ENCODE measurements at places on chromosomes 2 and 18.
A peak's percentile ranks its signal among the peaks of the same experiment; 100 is the strongest.

DNA sequence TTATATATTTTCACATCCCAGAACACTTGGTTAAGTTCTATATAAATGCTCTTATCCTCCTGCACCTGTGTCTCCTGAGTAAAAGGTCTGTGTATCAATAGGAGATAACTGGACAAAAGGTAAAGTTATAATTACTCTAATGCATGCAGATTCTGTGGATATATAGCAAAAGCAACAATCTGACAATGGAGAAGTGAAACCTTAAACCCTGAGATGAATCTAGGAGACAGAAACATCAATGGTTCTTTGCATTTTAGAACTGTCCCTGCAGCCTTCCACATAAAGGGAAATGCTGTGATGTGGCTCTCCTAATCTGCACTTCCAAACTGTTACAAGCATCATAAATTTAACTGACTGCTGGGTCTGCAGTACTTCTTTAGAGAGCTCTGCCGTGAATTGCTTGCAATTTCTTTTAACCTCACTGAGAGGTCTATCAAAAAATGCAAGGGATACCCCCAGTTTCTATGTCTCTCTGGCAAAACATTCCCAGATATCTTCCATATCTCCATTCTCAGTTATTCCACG, 42.8 kb upstream of the FSIP2 start:
- DNase-seq, result no peak

- no peak for DNase-seq
These were observed 97.4 kb upstream of the UPP2 start for GRCh38 chr2:158004126-158004764.

DNA sequence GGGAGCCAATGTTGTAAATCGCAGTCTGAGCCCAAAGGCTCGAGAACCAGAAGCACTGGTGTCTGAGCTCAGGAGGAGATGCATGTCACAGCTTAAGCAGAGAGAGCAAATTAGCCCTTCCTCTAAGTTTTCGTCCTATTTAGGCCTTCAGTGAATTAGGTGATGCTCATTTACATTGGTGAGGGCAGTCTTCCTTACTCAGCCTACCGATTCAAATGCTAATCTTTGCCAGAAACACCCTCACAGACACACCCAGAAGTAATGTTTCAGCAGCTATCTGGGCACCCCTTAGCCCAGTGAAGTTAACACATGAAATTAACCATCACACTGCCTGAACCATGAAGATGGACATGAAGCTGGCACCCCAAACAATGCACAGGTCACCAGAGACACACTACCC, 385.1 kb downstream of the STK39 start:
- DNase-seq, result no peak

GRCh38 chr18:51150113-51150700, 47.3 kb downstream of the MEX3C start:
- DNase-seq, result no peak

- DNase-seq, result no peak
These were observed 146.3 kb upstream of the RIOK3 start for GRCh38 chr18:23306822-23307221.

GRCh38 chr2:113203217-113203530, 29.4 kb downstream of the PSD4 start:
- DNase-seq, result no peak

DNA sequence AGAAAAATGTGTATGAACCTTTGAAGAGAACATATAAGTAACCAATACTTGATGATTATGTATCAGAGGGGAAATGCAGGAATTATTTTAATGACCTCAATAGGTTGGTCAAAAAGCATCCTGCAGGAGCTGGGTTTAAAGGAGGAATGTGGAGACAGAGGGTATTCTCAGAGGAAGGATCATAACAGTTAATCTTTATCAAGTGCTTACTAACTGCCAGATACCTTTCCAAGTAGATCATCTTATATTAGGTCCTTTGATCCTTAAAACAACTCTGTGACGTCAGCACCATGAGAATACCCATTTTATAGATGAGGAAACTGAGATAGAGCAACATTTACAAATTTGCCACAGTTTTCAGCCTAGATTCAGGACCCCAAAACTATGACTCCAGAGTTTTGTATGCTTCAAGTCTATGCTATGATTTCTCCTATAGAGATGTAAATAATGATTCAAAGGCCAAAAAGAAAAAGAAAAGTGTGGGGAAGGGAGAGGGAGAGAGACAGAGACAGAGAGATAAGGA, 3.0 kb downstream of the RFTN2 start:
- DNase-seq, result no peak

GRCh38 chr2:199466692-199467065, 8.9 kb upstream of the SATB2 start:
- no peak for DNase-seq

DNA sequence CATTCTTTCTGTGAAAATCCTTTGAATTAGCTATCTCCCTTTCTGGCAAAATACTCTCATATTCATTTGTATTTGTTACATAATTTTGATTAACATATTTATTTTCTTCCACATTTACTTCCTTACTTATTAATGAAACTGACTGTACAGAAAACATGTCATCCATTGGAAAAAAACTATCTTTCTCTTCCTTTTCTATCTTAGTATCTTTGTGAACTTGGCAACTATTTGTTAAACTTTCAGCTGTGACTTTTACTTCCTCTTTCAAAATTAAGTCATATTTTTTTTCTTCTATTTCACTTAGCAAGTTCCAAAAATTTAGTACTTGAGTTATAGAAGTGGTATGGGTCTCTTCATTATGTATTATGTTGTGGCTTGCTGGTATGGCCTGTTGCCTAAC, 2.6 kb downstream of the RAD51AP2 start:
- no peak for DNase-seq

GRCh38 chr2:7392076-7392787, 475.0 kb downstream of the RNF144A start:
- no peak for DNase-seq

- no peak for DNase-seq
These were observed 28.8 kb upstream of the TBC1D8 start for GRCh38 chr2:101179982-101180381.

- no peak for DNase-seq
These were observed 311.3 kb downstream of the ARHGAP15 start for GRCh38 chr2:143440411-143441012.

DNA sequence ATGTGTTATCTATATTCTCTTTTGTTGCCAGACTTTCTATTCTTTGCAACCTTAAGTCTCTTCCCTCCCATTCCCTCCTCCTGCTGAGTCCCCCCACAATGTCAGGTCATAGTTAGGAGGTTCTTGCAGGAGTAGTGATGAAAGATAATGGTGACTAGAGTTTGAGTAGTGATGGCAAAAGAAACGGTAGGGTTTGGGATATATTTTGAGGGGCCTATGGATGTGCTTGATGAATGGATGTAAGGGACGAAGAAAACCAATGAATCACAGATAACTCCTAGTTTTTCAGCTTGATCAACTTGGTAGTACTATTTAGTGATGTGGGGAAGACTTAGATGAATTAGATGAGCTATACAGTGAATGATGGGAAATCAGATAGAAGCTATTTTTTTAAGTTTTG, 21.0 kb downstream of the EML4 start:
- no peak for DNase-seq

GRCh38 chr2:33810046-33810835, 211.1 kb upstream of the FAM98A start:
- no peak for DNase-seq

DNA sequence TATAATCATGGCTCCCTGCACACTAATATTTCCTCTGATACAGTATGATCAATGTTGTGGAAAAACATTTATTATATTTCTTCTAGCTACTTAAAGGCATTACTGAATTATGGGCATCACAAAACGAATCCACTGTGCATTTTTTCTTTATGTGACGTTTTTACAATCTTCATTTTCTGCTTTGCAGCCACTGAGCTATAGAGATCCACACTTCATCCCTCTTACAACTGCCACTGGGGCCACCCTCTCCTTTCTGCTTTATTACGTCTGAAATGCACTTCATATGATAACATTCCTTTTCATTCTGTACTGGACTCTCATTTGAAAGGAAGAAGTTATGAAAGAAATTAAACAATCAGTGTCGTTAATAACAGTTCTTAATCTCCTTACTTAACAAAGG, 394.5 kb upstream of the HNRNPA3 start:
- DNase-seq, result no peak

DNA sequence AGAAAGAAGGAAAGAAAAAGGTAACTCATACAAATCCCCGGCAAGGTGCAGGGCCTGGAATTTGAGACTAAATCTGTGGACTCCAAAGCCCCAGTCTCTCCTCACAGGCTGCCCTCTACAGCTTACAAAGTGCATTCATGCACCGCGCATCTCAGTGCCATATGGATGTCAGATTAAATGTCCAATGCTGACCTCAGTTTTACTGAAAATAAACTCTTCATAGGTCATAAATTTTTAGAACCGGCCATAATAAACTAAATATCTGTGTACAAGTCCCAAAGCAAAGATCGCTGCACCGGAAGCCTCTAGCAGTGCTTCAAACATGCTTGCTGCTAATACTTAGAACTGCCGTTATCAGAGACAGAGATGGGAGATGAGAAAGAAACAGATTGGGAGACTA, 17.7 kb downstream of the ST6GAL2 start:
- no peak for DNase-seq

DNA sequence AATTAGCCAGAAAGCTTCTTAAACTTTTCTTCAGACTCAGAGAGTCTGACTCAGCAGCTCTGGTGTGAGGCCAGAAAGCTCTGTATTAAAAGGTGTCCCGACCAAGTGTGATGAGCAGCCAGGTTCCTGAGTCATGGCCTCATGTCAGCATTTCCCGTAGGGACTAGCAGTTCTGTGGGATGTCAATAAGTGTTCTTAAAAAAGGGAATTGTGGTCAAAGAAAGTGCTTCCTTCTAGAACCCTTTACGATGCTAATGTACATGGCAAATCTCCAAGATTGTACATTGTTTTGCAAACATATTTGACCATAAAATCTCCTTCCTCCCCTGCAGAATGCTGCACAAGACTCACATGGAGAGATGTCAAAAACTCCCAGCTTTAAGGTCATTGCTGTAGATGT, 80.1 kb downstream of the PLA2R1 start:
- no peak for DNase-seq

GRCh38 chr2:193876980-193877379, 1682.2 kb upstream of the TMEFF2 start:
- no peak for DNase-seq

DNA sequence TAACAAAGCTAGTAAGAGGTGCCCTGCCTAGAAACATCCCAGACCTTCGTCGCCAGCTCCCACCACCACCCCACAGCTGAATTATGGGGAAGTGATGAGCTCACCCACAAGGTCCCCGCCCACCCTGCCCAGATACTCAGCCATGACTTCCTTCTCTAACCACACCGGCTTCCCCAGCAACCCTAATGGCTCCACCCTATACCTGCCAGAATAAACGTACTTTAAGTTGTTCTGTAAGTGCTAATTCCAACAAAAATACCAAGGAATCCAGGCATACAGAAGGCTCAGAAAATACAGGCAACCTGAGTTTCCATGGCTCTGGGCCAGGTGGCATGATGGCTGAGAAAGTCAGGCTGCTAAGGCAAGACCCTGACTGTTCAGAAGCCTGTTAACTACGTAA, 39.1 kb downstream of the TMEM163 start:
- DNase-seq, result no peak

- peak; percentile 27 for DNase-seq
These were observed at the start of gene DNER for GRCh38 chr2:229714080-229714735. Gene DNER (minus strand): TSS chr2:229714555. CDS start chr2:229714423, 132 bp downstream.

DNA sequence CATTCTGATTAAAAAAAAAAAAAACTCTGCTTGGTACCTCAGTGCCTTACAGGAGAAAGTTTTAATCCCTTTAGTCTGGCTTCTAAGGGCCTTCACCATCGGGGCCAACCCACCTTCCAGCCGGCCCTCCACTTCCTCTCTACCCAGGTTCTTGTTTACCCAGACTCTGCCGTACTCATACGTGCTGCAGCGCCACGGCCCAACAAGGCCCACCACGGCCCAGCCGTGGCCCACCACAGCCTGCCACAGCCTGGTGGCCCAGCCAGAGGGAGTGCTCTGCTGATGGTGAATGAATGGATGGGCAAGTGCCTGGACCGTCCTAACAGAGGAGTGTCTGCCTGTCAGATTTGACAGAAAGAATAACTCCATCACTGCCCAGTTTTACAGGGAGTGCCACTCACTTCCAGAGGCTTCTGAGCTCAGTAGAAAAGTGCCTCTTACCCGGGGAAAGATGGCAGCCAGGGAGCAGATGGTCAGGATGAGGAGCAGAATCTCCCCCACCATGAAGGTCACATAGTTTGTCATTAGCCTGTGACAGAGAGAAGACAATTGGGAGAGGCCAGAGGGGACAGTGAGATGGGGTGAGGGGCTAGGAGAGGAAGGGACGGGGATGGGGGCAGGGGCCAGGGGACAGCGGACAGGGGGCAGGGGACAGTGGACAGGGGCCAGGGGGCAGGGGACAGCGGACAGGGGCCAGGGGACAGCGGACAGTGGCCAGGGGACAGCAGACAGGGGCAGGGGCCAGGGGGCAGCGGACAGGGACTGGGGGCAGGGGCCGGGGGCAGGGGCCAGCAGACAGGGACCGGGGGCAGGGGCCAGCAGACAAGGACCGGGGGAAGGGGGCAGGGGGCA, 38.2 kb downstream of the CENPO start:
- DNase-seq, result no peak

- DNase-seq, result no peak
These were observed 111.8 kb downstream of the STPG4 start for GRCh38 chr2:47043142-47043890.

DNA sequence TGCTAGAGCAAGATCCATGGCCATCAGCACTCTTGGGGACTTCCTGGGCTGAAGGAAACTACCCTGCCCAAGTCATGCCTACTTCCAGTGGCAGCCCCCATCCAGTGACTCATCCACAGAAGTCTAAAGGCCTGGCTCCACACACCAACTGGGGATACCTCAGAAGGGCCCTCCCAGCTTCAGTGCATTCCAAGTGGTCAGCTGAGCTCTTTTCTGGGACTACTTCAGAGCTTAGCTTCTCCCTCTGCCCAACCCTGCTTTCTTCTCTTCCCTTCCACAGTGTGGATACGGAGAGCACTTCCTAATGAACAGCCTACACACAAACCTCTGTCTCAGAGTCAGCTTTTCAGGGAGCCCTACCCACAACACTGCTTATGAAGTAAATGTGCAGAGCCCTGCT, 66.5 kb downstream of the CLHC1 start:
- DNase-seq, result no peak

DNA sequence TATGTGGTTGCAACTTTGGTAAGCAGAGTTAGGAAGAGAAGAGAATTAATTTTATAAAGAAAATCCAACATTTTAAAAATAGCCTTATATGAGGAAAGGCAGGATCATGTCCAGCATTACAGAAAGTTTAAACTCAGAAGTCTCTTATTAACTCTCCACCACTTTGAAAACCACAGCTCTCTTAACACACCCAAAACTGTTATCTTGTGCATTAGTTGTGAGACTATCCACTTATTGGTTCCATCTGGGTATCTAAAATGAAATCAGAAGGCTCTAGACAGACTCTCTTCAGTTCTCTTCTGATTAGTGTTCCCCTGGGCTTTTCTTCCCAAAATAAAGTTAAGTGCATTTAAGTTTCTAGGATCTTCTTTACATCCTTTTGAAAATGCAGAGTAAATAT, 251.5 kb downstream of the TXNL1 start:
- DNase-seq, result no peak

DNA sequence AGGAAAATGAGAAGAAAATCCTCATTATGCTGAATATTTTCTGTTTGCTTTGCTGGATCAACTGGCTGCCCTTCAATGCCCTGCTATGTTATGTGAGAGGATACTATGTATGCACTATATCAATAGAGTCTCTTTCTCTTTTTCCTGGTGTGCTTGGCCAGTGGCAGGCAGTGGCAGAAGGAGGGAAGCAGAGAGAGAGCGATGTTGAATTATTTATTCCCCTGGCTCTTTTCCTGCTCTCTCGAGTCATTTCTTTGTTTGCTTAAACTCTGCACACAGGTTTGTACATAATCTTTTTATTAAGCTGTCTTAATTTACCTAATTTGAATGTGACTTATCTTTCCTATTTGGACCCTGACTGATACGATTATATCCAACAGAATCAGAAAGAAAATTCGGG, 1727.3 kb downstream of the SUCLG1 start:
- DNase-seq, result no peak
